ENCODE measurements at places on chromosomes 12 and 14. TPM values are rescaled to one million over a fixed set of nuclear protein-coding genes. Genes with fewer than 3 reads are reported as not detected.

Gene ENO2
- 79.0 TPM for total RNA-seq

Gene KCNC2
- total RNA-seq, result not detected

Gene SCARB1
- total RNA-seq, result 20.6 TPM

Gene RHEBL1
- 0.75 TPM for total RNA-seq

Gene GRIN2B
- total RNA-seq, result not detected

GRCh38 chr12:16844875-16845274, 238.9 kb upstream of the LMO3 start:
- H3K27ac ChIP-seq, result no peak overlapping the region
- H3K36me3 ChIP-seq, result no peaks in the 10 kb centered on the region
- no peaks in the 10 kb centered on the region for H3K27me3 ChIP-seq
- no peak overlapping the region for H3K4me3 ChIP-seq

- no peak within 1 kb of the TSS for H3K27ac ChIP-seq
- H3K27me3 ChIP-seq, result peaks cover 73% of the 10 kb centered on the region
- H3K36me3 ChIP-seq, result no peaks in the 10 kb centered on the region
- H3K4me1 ChIP-seq, result peaks cover 5% of the 10 kb centered on the region
These were observed at the start of gene DBX2 for GRCh38 chr12:45050751-45051571. TSS of gene DBX2 (minus strand) at chr12:45051099. CDS start at chr12:45050927, 172 bp downstream.

- H3K36me3 ChIP-seq, result no peaks in the 10 kb centered on the region
- no peaks in the 10 kb centered on the region for H3K27me3 ChIP-seq
- H3K4me1 ChIP-seq, result no peaks in the 10 kb centered on the region
- no peak overlapping the region for H3K4me3 ChIP-seq
These were observed 147.6 kb downstream of the NDUFA12 start for GRCh38 chr12:94855853-94856252.

- H3K4me1 ChIP-seq, result peaks cover 18% of the 10 kb centered on the region
- no peaks in the 10 kb centered on the region for H3K36me3 ChIP-seq
- no peak overlapping the region for H3K27ac ChIP-seq
- H3K27me3 ChIP-seq, result no peaks in the 10 kb centered on the region
- no peak overlapping the region for H3K4me3 ChIP-seq
These were observed 108.2 kb downstream of the STXBP6 start for GRCh38 chr14:24941719-24942118.

GRCh38 chr12:98401427-98401826, 114.0 kb upstream of the TMPO start:
- no peaks in the 10 kb centered on the region for H3K36me3 ChIP-seq
- H3K27me3 ChIP-seq, result peaks cover 7% of the 10 kb centered on the region
- no peak overlapping the region for H3K4me3 ChIP-seq
- peaks cover 7% of the 10 kb centered on the region for H3K4me1 ChIP-seq

DNA sequence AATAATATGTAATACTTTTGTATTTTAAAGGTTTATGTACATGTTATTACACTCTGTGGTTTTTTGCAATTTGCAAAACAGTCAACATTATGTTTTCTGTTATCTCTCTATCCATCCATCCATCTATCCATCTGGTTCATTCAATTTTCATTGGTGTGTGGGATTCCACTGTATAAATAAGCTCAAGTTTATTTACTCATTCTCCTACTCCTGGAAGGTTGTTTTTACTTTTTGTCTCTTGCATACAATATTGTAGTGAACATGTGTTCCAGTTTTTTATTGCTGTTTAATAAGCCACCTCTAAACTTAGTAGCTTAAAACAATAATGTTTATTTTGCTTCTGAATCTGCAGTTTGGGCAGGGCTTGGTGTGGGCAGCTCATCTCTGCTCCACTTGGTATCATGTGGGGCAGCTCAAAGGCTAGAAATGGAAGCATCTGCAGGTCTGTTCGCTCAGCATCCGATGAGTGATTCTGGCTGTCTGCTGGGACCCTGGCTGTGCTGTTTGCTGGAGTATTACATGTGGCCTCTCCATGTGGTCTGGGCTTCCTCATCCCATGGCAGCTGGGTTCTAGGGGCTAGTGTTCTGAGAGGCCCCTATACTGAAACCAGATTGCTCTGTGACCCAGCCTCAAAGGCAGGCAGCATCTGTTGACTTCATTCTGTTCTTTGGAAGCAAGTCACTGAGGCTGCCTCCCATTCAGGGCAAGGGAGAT, 98.8 kb downstream of the SLC25A47 start:
- H3K4me3 ChIP-seq, result no peak overlapping the region
- H3K4me1 ChIP-seq, result peaks cover 1% of the 10 kb centered on the region
- no peak overlapping the region for H3K27ac ChIP-seq

DNA sequence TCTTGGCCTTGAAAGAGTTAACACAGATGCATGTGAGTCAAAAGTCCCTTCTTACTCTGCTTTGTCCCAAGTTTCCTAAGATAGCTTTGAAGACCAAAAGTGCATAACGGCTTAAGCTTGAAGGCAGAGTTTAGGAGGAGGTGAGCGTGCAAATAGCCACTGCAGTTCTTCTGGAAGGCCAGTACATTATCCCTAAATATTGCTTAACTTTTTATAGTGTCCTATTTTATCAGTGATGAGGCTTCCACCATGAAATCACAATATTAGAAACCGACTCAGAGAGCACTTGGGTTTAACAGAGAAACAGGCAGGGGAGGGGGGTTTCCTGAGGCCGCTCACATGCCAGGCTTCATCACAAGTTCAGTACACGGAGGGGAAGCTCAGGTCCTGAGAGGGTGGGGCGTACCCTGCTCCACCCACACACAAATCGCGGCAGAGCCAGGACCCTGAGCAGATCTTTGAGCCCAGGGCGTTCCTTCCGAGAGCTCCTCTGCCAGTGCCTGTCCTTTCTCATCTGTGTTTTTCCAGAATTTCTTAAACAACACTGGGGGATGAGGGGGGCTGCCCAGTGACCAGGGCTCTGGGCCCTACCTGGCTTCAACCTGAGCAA, 26.8 kb upstream of the BDKRB2 start:
- no peak overlapping the region for H3K27ac ChIP-seq
- H3K4me3 ChIP-seq, result no peak overlapping the region
- H3K4me1 ChIP-seq, result peaks cover 2% of the 10 kb centered on the region
- H3K36me3 ChIP-seq, result no peaks in the 10 kb centered on the region
- H3K27me3 ChIP-seq, result peaks cover 37% of the 10 kb centered on the region

GRCh38 chr14:42719391-42719790, 1112.7 kb downstream of the LRFN5 start:
- H3K4me1 ChIP-seq, result no peaks in the 10 kb centered on the region
- no peak overlapping the region for H3K27ac ChIP-seq
- H3K36me3 ChIP-seq, result no peaks in the 10 kb centered on the region
- no peak for DNase-seq

- H3K27ac ChIP-seq, result no peak overlapping the region
- H3K36me3 ChIP-seq, result no peaks in the 10 kb centered on the region
- peaks cover 7% of the 10 kb centered on the region for H3K27me3 ChIP-seq
- peaks cover 8% of the 10 kb centered on the region for H3K4me1 ChIP-seq
These were observed 97.8 kb downstream of the DACT1 start for GRCh38 chr14:58735596-58735995.

- no peaks in the 10 kb centered on the region for H3K36me3 ChIP-seq
- no peak for DNase-seq
- no peak overlapping the region for H3K27ac ChIP-seq
- H3K4me1 ChIP-seq, result no peaks in the 10 kb centered on the region
These were observed 40.8 kb upstream of the OR4E1 start for GRCh38 chr14:21714318-21714929.

DNA sequence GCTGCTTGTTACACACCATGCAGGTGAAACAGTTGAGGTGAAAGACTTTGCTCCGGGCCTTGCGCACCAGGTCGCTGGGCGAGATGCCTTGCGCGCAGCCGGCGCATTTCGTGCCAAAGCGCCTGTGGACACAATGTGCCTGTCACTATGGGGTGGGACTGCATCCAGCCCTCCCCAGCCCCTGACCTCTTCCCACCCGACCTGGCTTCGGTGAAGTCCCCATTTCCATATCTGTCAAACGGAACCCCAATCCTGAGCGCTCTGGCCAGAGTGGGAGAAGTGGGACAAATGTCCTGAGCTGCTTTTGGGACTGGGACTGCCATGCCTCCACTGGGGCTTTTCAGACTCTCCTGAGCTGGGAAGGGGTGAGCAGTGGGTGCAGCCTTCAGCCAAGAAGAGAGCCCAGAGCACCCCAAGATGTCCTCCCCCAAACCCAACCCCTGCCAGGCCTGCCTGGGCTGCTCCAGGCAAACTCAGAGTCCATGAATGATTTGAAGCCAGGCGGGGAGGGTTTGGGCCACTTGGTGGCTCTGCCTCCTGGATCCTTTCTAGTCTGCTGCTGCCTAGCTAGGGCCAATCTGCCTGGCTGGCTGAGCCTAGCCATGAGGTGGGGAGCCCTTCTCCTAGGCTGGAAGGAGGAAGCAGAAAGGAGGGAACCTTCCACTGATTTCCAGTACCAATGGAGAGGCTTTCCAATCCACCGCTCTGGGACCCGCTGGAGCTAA, 2.3 kb downstream of the LHX5 start:
- H3K4me3 ChIP-seq, result no peak overlapping the region
- no peaks in the 10 kb centered on the region for H3K36me3 ChIP-seq
- H3K27ac ChIP-seq, result no peak overlapping the region
- peaks cover 7% of the 10 kb centered on the region for H3K4me1 ChIP-seq

DNA sequence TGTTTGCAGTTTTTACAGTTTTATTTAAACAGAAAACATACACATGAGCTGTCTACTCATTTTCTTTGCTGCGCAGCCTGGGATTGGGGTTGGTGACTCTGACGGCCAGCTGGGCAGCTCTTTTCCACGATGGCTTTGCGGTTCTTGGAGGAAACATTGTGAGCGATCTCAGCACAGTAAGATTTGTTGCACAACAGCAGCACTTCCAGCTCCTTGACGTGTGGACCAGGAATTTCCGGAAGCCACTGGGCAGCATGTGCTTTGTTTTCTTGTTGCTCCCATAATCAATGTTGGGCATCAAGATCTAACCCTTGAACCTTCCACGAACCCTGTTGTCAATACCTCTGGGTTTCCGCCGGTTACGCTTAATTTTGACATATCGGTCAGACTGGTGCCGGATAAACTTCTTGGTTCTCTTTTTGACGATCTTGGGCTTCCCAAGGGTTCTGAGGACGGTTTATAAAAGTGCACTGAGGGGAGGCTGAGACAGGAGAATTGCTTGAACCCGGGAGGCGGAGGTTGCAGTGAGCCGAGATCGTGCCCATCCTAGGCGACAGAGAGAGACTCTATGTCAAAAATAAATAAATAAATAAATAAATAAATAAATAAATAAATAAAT, 21.8 kb downstream of the FKBP11 start:
- H3K27me3 ChIP-seq, result peaks cover 2% of the 10 kb centered on the region
- H3K27ac ChIP-seq, result peak overlapping the region; percentile 67
- H3K4me3 ChIP-seq, result peak overlapping the region; percentile 40
- no peaks in the 10 kb centered on the region for H3K36me3 ChIP-seq

- no peaks in the 10 kb centered on the region for H3K27me3 ChIP-seq
- H3K27ac ChIP-seq, result peak overlapping the region; percentile 76
- H3K4me3 ChIP-seq, result no peak overlapping the region
- peaks cover 34% of the 10 kb centered on the region for H3K4me1 ChIP-seq
- DNase-seq, result no peak
These were observed 117.2 kb downstream of the PRICKLE1 start for GRCh38 chr12:42472376-42472775.

GRCh38 chr14:101509730-101510371, 51.4 kb upstream of the DIO3 start:
- no peak overlapping the region for H3K27ac ChIP-seq
- peaks cover 2% of the 10 kb centered on the region for H3K4me1 ChIP-seq
- H3K36me3 ChIP-seq, result no peaks in the 10 kb centered on the region
- DNase-seq, result no peak
- peaks cover 14% of the 10 kb centered on the region for H3K27me3 ChIP-seq

DNA sequence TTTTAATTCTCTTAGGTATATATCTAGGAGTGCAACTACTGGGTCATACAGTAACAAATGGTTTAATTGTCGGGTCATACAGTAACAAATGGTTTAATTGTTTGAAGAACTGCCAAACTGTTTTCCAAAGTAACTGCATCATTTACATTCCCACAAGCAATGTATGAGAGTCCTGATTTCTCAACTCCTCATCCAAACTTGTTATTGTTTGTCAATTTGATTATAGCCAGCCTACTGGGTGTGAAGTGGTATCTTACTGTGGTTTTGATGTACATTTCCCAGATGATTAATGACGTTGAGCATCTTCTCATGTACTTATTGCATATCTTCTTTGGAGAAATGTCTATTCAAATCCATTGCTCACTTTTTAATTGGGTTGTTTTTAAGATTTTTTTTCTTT, 67.6 kb upstream of the CFL2 start:
- H3K27ac ChIP-seq, result no peak overlapping the region
- no peak overlapping the region for H3K4me3 ChIP-seq
- H3K27me3 ChIP-seq, result no peaks in the 10 kb centered on the region
- peaks cover 27% of the 10 kb centered on the region for H3K36me3 ChIP-seq
- no peak for DNase-seq

DNA sequence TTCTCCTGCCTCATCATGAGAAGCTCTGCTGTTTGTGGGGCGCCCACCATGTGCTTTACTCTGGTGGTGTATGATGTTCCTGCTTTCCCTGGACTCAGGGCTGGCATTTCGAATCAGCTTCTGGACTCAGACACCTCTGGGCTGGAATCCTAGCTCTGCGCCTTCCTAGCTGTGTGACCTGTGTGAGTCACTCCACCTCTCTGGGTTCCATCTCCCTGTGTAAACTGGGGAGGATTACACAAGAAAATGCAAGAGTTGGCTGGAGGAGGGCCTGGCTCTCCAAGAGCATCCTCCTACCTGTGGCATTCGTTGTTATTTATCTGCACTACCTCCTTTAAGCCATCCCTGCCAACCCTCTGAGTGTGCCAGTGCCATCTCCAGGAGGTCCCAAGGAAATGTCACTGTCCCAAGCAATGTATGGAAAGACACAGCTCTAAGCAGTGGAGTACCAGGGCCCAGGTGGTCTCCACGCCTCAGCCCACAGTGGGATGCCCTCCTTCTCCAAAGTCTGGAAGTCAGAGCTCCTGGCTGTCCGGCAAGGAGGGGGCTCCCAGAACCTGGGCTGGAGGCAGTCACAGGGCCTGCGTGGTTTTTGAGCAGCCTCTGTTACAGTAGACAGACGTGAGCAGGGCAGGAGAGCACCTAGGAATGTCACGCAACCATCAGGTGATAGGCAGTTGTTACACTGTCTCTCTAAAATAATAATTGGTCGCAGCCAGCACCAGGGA, 7.3 kb upstream of the TNFAIP2 start:
- H3K4me1 ChIP-seq, result no peaks in the 10 kb centered on the region
- H3K4me3 ChIP-seq, result no peak overlapping the region
- DNase-seq, result no peak
- H3K27me3 ChIP-seq, result peaks cover 9% of the 10 kb centered on the region
- no peak overlapping the region for H3K27ac ChIP-seq

- no peak overlapping the region for H3K4me3 ChIP-seq
- no peak overlapping the region for H3K27ac ChIP-seq
- peaks cover 10% of the 10 kb centered on the region for H3K4me1 ChIP-seq
- no peaks in the 10 kb centered on the region for H3K36me3 ChIP-seq
- peaks cover 29% of the 10 kb centered on the region for H3K27me3 ChIP-seq
These were observed 30.7 kb downstream of the FLVCR2 start for GRCh38 chr14:75609116-75609515.

- H3K4me3 ChIP-seq, result no peak overlapping the region
- H3K4me1 ChIP-seq, result peaks cover 10% of the 10 kb centered on the region
- peaks cover 48% of the 10 kb centered on the region for H3K27me3 ChIP-seq
- no peak for DNase-seq
- no peaks in the 10 kb centered on the region for H3K36me3 ChIP-seq
These were observed 3.4 kb downstream of the KRT77 start for GRCh38 chr12:52699960-52700359.

All from progenitor cell of endocrine pancreas (in vitro differentiated cells).